ENCODE measurements at places on chromosomes 16 and 17. TPM values are rescaled to one million over a fixed set of nuclear protein-coding genes. Genes with fewer than 3 reads are reported as not detected.

The ARL5C gene
- not detected for total RNA-seq

The PMFBP1 gene
- total RNA-seq, result 1.6 TPM

The PDF gene
- total RNA-seq, result 16.9 TPM

The UTS2R gene
- not detected for total RNA-seq

The RPH3AL gene
- total RNA-seq, result 5.6 TPM

The PLXDC1 gene
- 10.3 TPM for total RNA-seq

The MT1A gene
- total RNA-seq, result not detected

The KRTAP1-1 gene
- not detected for total RNA-seq

The CTRB2 gene
- not detected for total RNA-seq

The MYO15B gene
- 59.5 TPM for total RNA-seq

The TBC1D3D gene
- not detected for total RNA-seq

The FOXJ1 gene
- total RNA-seq, result 3.8 TPM

The SCGB1C2 gene
- not detected for total RNA-seq

The STH gene
- total RNA-seq, result 26.6 TPM

The MATCAP1 gene
- total RNA-seq, result 106 TPM

The CBFA2T3 gene
- 3.8 TPM for total RNA-seq

The OXLD1 gene
- total RNA-seq, result 13.8 TPM

The RPA1 gene
- total RNA-seq, result 16.0 TPM

The MYADML2 gene
- not detected for total RNA-seq

The TNP2 gene
- not detected for total RNA-seq

The KCNAB3 gene
- total RNA-seq, result 7.5 TPM

The NEUROD2 gene
- 116 TPM for total RNA-seq

The CCNF gene
- total RNA-seq, result 13.5 TPM

The MAP1LC3B gene
- 33.2 TPM for total RNA-seq

Data from parietal lobe (tissue), 2 donors.